ENCODE measurements at places on chromosomes 7 and 10. TPM values are rescaled to one million over a fixed set of nuclear protein-coding genes. Genes with fewer than 3 reads are reported as not detected.

Gene ZNF239
- 2.2 TPM for total RNA-seq

Gene GPR26
- total RNA-seq, result not detected

Gene NYAP1
- total RNA-seq, result 0.32 TPM

Gene DNAJC12
- 4.3 TPM for total RNA-seq

Gene TMEM213
- not detected for total RNA-seq

Gene HOXA1
- not detected for total RNA-seq

Gene GATA3
- 1.1 TPM for total RNA-seq

Gene PRF1
- total RNA-seq, result 3.2 TPM

Gene SLC16A9
- 0.40 TPM for total RNA-seq
